ENCODE measurements at places on chromosomes 7 and 10.
A peak's percentile ranks its signal among the peaks of the same experiment; 100 is the strongest.

- DNase-seq, result no peak
These were observed 1.4 kb downstream of the DNAJB12 start for GRCh38 chr10:72353028-72353964.

- DNase-seq, result no peak
These were observed 17.1 kb downstream of the MBL2 start for GRCh38 chr10:52755297-52756062.

- DNase-seq, result peak; percentile 27
These were observed at the start of gene SMARCD3 for GRCh38 chr7:151248346-151249033. Gene SMARCD3, minus strand, starts transcription at chr7:151248694. Its CDS starts 132 bp downstream, at chr7:151248562.

DNA sequence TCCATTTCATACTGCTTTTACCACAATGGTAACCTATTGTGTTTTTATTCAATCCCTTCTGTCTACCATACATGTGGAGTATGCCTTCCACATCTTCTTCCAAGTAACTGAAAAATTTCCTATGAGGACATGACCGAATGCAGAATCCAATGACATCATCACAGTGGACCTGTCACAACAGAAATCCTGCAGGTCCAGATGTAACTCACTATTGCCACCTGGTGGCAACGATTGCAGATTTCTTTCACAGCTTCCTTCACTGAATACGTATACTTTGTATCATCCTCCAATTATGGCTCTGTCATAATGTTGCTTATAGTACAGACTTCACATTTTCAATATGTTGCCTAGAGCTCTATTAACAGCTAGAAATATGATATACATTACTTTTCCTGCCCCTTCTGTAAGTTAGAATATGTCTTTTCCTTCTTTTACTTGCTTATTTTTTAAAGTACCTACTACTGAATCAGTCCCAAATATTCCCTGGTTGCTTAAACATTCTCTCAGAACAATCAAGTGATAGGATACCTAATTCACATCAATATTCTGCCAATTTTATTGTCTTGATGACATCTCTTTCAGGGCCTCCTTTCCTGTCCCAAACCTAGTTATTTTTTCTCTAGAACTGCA is 45.4 kb downstream of the SLC13A1 start:
- DNase-seq, result peak; percentile 89

GRCh38 chr10:86535132-86535882 is 13.7 kb upstream of the WAPL start:
- DNase-seq, result no peak

DNA sequence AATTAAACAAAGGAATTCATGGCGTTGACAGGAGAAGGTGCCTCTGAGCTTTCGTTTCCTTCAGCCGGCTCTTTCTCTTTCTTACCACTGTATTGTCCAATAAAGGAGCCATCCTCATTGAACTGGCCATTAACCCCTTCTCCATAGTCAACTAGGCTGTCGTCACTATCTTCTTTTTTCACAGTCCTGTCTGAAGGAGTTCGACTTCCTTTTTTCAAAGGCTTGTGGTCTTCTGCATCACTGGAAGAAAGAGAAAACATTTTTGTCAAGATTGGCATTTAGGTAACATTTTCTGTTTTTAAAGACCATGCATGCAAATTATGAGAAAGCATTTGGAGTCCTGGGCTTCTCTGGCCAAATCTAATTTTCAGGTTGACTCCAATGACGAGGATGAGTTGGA is 19.7 kb upstream of the LAMB4 start:
- DNase-seq, result no peak

- no peak for DNase-seq
These were observed 63.9 kb upstream of the ECHDC3 start for GRCh38 chr10:11678074-11678793.

GRCh38 chr7:137003086-137003485 is 134.6 kb downstream of the CHRM2 start:
- no peak for DNase-seq

- no peak for DNase-seq
These were observed 11.0 kb downstream of the CROT start for GRCh38 chr7:87356448-87356847.

- DNase-seq, result no peak
These were observed 271.6 kb downstream of the ELFN1 start for GRCh38 chr7:1941464-1942242.

DNA sequence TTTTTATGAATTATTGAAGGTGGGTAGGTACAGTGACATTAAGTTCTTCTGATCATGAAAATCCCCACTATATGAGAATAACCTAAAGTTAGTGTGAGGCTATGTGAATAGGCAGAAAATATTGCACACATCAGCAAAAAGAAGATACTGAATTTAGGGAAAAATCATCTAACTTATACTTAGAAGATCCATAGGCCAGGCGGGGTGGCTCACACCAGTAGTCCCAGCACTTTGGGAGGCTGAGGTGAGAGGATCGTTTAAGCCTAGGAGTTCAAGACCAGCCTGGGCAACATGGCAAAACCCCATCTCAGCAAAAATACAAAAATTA is 49.5 kb upstream of the ARHGAP12 start:
- no peak for DNase-seq

DNA sequence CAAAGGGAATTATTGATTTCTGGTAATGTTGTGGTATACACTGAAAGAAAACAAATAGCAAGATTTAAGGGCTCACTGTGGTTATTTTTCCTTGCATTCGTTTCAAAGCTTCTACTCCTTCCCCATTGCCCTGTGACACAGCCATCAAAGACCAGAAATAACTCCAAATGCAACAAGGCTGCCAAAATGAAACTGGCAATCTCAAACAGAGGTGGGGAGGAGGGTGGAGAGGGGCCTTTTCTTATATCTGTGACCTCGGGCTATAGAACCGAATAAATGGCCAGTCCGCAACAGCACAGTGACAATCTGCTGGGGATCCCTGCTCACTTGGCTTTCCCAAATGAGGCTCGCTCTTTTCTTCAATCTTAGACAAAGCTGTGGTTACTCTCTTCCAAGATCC is 17.4 kb upstream of the SPOCK2 start:
- DNase-seq, result no peak
